ENCODE measurements at places on chromosomes 4 and X.

DNA sequence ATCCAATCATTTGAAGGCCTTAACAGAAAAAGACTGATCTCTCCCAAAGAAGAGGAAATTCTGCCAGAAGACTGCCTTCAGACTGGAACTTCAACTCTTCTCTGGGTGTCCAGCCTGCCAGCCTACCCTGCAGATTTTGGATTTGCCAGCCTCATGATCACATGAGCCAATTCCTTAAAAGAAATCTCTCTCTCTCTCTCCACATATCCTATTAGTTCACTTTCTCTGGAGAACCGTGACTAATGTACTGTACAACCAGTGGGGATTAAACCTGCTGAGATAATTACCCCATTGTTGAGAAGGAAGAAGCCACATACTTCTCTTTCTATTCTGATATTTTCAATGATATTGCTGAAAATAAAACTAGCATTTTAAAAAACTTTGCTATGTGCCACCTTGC is 711.3 kb upstream of the AMOT start:
- no peak for DNase-seq

GRCh38 chr4:72489267-72489666 is 79.8 kb downstream of the ADAMTS3 start:
- no peak for DNase-seq

DNA sequence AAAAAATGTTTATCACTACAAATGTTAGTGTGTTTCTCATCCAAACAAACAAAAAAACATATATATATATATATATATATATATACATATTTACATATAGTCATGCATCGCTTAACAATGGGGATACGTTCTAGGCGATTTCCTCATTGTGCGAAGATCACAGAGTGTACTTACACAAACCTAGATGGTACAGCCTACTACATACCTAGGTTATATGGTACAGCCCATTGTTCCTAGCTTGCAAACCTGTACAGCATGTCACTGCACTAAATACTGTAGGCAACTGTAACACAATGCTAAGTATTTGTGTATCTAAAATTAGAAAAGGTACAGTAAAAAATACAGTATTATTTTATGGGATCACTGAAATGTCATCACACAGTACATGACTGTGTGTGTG is 16.4 kb upstream of the TMSB4X start:
- no peak for DNase-seq

DNA sequence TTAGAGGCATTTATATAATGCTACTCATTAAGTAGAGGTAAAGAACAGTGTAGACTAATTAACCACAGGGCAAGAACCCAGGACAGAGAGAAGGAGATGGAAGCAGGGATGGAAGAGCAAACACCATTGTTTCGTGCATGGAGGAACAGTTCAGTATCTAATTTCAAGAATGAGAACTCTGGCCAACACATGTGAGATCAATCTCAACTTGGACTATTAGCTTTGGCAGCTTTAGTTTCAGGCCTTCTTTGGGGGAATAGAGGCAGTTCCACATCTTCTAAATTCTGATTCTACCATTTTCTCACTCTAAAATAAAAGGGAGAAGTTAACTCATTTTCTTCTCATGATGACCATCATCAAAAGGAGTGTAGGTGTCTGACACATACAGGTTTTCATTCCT is 207.0 kb downstream of the LDB2 start:
- DNase-seq, result no peak

- DNase-seq, result peak; percentile 52
Observed at GRCh38 chr4:41939016-41939626, 3.9 kb downstream of the TMEM33 start.

DNA sequence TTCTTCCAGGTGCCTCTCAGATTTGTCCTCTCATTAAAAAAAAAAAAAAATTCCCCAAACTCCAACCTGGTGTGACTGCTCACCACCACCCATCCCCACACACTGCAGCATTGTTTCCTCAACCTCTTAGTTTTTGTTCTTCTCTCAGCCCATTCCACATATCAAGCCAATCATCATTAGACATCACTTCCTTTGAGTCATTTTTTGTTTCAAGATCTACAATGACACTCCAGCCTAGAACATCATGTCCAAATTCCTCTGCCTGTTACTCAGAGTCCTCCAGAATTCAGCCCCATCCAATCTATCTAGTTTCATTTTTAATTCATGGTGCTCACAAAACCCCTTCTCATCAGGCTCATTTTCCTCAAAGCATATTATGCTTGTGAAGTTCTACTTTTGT is 262.5 kb upstream of the TEX13A start:
- no peak for DNase-seq

DNA sequence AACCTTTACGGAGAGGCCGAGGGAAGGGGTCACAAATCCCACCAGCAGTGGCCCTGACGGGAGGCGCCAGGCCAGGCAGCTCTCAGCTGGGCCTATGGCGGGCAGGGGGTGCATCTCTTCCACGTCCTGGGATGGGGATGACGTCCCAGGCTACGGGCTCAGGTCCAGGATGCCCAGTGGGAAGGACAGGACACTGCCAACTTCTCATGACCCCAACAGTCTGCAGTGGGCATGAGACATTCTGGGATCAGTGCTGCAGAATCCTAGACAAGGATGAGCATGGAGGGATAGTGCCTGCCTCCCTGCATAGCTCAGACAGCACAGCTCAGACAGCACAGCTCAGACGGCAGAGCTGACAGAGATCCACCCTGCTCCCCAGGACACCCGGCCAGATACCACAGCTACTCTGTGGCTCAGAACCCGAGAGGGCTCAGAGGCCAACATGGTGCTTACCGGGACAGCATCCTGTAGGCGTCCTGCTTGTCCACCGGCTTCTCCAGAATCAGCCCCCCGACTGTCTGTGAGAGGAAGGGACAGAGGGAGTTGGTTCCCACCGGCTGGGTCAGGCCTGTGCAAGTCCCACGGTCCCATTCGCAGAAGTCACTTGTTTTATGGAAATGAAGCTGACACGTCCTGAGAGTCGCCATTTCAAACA is 17.3 kb downstream of the ASMTL start:
- DNase-seq, result no peak

GRCh38 chr4:73853246-73853704 is at the start of gene PF4V1:
Gene PF4V1, plus strand, starts transcription at chr4:73853296. Its CDS starts 67 bp downstream, at chr4:73853363.
- DNase-seq, result no peak

DNA sequence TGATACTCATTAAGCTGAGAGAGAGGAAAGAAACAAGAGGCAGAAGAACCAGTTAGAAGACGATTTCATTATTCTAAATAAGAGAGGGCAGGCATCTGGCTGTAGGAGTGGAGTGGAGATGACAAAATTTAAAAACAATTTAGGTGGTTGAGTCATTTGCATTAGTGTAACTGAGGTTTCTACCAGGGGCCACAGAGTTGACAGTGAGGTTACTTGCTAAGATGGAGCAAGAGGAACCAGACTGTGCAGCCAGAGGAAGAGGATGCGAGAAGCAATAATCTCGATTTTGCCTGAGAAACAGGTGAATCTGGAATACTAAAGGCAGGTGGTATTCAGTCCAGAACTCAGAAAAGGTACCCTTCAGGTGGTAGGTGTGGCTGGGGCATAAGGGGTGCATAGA is 491.9 kb downstream of the MID1IP1 start:
- no peak for DNase-seq

GRCh38 chrX:9942086-9942485 is 25.1 kb upstream of the CLDN34 start:
- DNase-seq, result no peak

DNA sequence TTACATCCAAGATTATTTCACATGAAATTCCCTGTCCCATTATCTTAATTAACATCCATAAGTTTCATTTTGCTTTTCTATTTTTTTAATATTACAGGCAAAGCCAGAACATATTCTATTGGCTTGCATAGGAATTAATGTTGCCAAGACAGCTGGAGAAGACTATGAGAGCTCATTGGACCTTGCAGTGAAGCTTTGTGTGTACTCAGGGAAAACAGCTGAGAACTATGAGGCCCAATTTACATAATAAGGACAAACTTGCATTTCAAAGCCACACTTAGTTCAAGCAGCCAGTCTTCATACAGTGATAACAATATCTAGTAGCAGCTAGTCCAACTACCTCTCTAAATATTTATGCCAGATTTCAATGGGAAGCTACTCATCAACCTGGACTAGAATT is 134.4 kb downstream of the DDX53 start:
- no peak for DNase-seq

GRCh38 chrX:69022430-69022829 is 142.8 kb downstream of the PJA1 start:
- no peak for DNase-seq

DNA sequence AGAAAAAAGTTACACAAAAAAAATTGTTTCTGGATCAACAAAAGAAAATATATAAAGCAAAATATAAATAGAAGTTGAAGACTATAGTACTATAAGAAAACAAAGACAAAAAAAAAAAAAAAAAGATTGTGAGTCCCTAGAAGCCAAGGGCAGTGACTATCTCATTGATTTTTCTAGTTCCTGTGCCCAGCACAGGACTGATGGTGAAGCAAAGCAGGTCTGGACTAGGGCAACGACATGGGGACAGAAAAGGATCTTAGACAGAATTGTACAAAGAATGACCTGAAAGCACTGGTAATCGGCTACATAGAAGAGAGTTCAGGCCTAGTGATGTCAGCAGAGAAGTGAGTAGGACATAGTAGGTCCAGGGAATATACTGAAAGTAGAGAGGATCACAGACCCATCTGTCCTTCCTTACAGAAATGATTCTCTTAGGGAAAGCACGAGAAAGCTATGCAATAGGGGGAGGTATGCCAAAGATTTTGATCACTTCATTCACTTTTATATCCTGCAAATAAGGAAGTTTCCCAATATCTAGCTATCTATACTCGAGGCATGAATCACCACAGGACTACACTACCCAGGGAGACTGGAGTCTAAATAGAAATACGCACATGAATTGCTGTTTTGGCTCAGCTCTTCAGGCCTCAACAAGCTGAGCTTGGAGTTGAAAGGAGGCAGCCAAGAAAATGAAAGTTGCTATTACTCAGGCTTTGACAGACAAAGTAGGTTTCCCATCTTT is 230.9 kb upstream of the GPC4 start:
- no peak for DNase-seq

GRCh38 chr4:86831262-86832130 is 17.7 kb downstream of the SLC10A6 start:
- DNase-seq, result no peak

DNA sequence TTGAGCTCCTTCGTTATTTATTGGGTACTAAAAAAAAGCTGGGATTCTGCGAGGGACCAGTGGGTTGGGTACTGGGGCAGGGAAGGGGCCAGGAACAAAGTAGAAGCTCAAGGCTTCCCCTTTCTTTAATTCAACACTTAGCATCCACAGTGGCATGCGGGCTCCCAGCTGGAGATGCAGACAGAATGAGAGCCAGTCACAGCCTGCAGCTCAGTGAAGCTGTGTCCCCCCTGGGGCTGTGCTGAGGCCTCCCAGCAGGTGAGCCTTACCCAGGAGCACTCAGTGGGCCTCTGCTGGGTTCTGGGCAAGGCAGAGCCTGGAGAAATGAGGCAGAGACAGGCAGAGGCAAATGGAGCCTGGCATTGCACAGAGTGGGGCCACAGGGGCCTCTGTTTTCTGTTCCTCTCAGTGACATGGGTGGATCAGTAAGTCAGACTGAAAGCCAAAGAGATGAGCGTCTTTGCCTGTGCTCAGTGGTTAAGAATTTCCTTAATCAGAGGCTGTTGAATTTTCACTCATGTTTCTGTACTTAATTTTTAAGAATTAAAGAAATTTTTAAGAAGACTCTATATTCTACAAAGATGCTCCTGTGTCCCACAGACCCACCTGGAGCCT is 181.4 kb upstream of the RBPJ start:
- DNase-seq, result no peak

GRCh38 chr4:106775636-106776035 is 260.5 kb downstream of the DKK2 start:
- no peak for DNase-seq

DNA sequence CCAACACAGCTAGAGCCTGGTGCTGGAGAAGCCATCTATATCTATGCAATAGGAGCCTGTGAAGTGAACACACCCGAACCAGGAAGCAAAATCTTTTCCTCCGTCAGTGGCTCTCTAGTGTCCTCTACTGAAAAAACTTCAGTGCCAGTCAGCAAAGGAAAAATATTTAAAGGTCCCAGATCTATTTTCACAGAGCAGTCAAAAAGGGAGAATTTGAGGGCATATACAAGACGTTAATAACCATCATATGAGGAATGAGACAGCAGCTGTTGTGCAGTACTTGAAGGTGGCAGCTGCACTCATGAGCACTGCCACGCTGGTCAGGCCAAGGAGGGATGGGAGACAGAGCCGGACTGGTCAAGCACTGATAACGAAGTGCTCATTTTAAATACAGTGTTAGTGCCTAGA is 14.4 kb downstream of the MCUB start:
- no peak for DNase-seq

DNA sequence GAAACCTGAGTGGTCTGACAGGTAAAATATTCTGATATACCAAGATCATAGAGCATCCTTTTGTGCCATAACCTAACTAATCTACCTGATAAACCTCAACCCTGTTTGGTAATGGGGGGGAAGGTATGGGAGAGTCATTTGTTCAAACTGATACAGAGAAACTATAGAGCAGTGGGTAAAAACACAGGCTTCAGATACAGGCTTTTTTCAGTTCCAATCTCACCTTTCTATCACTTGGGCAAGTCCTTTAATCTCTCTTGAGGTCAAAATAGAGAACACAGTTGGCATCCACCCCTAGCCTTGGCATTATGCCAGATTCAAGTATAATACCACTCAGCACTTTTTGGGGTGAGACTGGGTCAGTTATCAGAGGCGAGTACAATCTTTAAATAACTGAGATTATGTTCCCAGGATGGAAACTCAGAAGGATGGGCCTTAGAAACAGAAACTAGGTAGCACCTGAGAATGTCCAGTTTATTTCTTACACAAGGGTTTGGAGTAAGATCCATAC is 880 bp upstream of the ETDC start:
- DNase-seq, result no peak

DNA sequence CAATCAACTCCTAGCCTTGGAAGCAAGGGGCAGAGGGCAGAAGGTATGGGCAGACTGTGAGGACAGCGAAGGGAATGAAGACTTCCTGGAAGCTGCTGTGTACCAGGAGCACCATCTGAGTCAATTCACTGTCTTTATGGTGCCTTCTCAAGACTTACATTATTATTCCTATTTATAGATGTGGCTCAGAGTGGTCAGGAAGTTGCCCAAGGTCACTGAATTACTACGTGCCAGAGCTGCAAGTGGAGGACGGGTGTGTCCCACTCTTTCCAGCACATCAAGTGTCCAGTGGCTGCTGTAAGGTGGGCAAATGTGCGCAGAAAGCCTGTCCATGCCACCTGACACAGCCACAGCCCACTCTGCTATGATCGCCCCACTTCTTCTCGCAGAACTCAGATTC is 32.0 kb downstream of the SMPX start:
- no peak for DNase-seq

DNA sequence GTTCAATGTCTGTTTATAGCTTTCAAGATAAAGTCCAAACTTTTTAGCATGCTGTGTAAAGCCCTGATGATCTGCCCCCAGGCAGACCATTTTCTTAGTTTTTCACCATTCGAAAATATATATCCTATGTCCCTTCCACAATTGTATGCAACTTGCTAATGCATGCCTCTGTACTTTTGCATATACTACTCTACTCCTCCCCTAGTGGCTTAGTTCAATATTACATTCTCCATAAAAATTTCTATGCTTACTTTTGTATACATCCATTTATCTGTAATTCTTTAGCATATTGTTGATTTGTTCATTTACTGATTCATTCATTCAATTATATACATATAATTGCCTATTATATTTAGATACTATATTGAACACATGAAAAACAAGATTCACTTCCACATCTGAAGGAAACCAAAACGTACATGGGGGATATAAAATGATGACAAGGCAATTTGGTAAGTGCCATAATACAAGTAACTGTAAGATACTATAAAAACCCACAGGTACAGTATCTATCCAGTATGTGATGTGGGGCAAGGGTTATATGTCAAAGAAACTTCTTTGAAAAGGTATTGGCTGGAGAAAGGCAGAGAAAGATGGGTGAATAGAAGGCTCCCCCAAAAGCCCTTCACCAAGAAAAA is 902.5 kb downstream of the FAM133A start:
- DNase-seq, result no peak
